ENCODE measurements at places on chromosomes 1 and 21.
A peak's percentile ranks its signal among the peaks of the same experiment; 100 is the strongest.

DNA sequence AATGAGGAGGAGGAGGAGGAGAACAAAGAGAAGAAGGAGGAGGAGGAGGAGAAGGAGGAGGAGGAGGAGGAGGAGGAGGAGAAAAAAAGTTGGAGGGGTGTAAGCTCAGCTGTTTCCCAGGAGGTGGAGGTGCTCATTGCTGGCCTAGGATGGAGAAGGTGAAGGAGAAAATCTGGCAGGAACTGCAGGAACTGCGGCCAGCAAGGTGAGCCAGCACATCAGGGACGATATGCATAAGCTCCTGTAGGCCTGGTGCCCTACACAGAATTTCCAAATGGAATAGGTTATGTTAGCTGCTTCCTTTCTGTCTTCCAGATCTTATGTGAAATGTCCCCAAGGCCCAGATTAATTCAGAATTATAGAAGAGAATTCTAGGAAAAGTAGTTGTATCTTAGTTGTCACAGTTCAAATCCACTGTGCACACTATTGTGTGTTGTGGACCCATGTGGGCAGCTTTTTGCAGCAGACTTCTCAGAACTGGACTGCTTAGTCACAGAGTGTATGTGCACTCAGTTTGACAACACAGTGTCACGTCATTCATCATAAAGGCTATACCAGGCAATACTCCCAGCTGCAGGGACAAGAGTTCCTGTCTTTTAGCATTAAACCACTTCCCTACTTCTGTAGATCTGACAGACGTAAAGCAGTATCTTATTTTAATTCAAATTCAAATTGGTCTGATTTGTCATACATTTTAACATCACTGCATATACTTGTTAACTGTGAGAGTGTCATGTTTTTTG, 303.7 kb downstream of the HLX start:
- DNase-seq, result no peak

- DNase-seq, result no peak
Observed at GRCh38 chr1:201460814-201461644, 8.0 kb downstream of the PHLDA3 start.

DNA sequence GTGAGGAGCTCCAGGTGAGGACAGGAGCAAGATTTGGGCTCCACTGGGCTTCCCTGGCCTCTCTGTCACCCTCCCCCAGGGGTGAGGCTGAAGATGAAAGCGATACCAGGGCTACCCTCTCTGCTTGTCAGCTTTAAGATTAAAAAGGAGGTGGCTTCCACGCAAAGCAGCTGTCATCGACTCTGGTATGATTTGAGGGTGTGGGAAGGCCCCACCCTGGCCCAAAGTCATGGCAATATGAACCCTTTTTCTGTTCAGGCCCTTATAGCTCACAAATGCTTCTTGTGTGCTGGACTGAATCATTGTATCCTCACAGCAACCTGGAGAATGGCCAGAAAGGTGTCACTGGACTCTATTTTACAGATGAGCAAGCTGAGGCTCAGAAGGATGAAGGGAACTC, 41.6 kb downstream of the NUAK2 start:
- no peak for DNase-seq

- DNase-seq, result no peak
Observed at GRCh38 chr21:28089599-28090441, 902.9 kb downstream of the LTN1 start.

DNA sequence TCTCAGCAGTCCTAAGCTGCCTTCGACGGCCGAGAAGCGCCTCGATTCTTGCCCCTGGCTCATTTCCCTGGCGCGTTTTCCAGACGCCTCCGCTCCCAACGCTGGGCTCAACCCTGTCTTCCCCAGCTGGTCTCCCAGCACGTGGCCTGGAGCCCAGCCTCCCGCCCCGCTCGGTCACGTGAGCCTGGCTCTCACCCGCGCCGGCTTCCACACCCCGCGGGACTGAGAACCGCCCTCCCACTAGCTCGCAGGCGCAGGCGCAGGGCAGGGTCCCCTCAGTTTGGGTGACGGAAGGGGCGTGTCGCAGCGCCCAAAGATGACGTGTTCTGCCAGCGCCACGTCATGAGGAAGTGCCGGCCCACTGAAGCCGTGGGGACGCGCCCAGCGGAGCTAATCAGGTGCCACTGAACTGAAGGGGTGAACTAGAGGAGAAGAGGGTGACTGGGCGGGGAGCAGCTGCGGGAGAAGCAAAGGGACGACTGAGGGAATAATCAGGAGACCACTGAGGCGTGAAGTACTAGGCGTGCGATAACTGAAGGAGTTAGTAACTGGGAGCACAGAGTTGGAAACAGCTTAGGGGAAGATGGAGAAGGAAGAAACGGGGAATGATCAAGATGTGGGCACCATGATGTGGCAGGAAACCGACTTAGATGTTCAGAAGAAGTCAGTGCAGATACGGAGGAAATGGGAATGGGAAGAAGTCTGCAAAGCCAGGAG, at the start of gene DHDDS:
Gene DHDDS (plus strand): TSS at position 343 of the 717 bp plus-strand sequence. CDS start 625 bp downstream, outside the sequence.
- peak; percentile 94 for DNase-seq

DNA sequence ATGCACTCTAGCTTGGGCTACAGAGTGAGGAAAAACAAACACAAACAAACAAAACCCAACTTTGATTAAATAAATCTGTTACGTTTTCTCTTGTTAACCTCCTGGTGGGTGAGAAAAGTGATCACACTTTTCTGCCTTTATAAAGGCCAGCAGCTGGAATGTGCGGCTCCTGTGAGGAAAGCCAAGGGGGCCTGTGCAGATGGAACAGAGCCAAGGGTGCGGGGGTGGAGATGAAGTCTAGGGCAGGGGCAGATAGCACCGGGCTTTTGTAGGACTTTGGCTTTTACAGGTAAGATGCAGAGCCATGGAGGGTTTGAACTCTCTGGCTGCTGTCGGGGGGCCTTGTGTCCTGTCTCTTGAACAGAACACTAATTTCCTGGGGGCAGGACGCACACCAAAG, 40.7 kb upstream of the GPR37L1 start:
- DNase-seq, result no peak

- DNase-seq, result no peak
Observed at GRCh38 chr1:176934370-176934769, 230.1 kb downstream of the ASTN1 start.

GRCh38 chr1:32754317-32755097, 51.9 kb upstream of the SYNC start:
- DNase-seq, result no peak

DNA sequence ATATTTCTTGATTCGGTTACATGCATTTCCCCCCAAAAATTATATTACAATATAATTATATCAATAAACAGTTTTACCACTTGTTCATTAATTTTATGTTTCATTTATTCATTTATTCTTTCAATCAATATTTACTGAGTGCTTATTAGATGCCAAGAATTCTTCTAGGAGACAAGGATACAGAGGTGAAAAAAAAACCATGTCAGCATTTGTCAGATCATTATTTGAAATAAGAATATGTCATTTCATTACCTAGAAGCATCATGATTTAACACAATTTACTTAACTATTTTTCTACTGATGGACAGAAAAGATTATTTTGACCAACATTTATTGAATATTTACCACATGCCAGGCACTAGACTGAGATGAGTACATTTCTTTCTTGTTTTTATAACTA, 512.7 kb downstream of the LMO4 start:
- no peak for DNase-seq

GRCh38 chr1:6785318-6785727, at the start of gene CAMTA1:
Gene CAMTA1, plus strand, starts transcription at chr1:6785454. Its CDS starts 77 bp downstream, at chr1:6785531.
- DNase-seq, result no peak

GRCh38 chr1:38117444-38117887, 70.9 kb upstream of the POU3F1 start:
- DNase-seq, result no peak

DNA sequence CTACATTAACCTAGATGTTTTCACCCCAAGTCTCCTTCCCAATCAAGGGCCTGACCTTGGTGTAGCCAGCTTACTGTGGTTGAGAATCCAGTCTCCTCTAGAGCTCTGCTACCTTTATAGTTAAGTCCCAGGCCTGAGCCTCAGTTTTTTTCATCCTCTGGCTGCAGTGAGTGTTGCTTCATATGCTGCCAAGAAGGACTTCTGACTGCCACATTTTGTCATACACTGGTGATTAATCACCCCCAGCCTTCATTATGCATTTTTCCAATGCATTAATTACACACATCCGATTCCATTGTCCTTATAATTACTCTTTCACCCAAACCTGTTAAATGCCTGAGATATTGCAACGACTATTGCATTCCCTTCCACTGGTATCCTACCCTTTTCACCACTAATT, 66.3 kb upstream of the FGGY start:
- no peak for DNase-seq

DNA sequence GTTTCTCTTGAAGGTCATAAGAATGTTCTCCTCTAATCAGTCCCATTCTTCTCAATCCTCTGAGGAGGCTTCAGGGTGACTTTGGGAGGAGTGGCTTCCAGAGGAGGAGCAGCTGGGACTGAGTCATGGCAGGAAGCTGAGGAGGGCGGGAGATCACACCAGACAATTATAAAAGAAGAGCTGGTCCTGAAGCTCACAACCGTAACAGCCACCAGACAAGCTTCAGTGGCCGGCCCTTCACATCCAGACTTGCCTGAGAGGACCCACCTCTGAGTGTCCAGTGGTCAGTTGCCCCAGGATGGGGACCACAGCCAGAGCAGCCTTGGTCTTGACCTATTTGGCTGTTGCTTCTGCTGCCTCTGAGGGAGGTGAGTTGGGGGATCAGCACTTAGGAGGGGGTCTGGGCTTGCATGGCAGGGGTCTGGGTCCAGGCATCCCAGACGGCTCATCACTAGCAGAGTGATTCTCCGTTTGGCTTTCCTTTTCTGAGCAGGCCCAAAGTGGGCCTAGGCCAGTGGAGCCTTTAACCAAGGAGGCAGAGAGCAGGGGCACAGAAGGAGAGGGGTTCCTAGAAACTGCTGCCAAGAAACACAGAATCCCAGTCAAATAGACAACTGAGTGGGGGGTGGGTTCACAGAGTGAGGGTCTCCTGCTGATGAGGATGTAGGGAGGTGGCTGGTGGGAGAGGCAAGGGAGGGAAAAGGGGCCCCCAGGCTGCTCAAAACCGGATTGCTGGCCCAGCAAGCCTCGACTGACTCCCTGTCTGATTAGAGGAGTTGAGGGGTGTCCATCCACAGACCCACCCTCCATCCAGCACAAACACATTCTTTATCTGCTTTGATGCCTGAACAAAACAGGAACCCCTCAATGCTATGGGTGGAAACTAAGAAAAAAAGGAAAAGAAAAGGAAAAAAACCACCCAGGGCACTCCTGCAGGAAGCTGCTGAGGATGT, at the start of gene ECM1:
Gene ECM1 (plus strand): TSS at position 198 of the 953 bp plus-strand sequence. CDS start 101 bp downstream, at position 299.
- DNase-seq, result no peak

DNA sequence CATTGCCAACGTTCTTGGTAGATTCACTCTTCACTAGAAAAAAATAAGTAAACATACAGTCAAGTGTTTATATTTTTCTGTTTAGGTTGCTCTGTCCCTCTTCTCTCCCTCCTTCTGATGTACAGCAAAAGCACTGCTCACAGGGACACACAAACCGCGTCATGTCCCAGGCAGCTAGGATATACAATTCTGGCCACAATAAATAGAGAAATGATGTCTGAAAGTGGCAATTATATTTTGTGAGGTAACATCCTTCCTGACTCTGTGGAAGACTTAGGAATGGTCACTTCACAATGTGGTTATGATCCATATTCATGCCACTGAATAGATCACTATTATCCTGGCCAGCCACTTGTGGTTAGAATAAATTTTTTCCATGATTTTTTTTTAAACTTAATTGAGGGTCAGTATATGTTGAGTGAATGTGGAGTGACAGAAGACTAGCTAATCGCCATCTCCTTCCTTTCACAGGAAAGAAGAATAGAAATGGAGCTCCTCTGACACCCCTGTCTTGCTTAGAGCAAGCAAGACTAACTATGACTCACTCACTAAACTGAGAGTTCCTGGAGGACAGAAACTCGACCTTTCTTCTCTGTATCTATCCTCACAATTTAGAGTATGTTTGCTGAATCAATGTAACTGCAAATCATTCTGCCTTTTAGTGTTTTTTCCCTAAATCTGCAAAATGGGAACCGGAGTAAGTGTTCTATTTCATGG, 54.0 kb downstream of the ZNHIT6 start:
- no peak for DNase-seq

DNA sequence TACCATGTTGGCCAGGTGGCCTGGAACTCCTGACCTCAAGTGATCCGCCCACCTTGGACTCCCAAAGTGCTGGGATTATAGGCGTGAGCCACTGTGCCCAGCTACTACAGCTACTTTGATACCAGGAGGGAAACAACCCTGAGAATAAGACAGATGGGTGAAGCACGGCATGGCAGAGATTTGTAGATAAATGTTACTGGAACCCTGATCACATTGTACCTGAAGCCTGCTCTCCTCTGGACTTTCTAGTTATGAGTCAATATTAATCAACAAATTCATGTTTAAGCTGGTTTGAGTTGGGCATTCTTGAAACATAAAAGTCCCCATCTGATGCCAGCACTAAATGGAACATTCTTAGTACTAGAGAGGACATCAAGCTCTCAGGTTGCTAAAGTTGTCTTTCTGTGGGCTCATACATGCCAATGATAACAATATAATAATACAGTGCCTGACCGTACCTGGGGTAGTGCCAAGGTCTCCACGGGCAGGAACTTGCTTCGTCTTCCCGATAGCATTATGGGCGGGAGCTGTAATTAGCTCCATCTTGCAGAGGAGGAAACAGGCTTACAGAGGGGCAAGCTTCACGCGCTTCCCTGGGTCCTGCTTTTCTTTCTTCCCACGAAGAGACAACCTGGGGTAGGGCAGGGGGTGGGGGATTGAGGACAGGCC, 30.7 kb upstream of the SLC19A1 start:
- no peak for DNase-seq

DNA sequence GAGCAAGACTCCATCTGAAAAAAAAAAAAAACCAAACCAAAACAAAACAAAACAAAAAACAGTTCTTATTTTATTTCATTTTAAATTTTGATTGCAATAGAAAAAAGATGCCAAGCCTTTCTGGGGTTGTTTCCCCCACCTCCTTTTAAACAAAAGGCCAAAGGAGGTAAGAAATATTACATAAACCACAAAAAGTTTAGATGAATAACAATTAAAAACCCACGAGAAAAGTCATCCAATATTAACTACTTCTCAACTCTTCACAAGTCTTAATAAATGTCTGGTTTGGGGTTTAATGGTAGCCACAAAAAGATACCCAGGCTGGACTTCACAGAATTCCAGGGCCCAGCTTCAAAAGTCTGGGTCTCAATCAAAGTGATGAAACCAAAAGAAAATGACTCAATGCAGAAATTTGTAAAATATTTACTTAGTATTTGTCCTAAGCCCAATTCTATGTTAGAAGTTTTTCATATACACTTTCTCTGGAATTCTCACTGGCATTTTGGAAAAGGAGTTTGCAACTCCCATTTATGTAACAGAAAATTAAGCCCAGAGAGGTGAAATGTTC, 47.0 kb upstream of the SDC3 start:
- no peak for DNase-seq

All from NCI-H1048 (cell line).